ENCODE measurements at places on chromosomes 12 and 14.

- no peak for DNase-seq
These were observed 37.8 kb upstream of the PTPRQ start for GRCh38 chr12:80406253-80406652.

DNA sequence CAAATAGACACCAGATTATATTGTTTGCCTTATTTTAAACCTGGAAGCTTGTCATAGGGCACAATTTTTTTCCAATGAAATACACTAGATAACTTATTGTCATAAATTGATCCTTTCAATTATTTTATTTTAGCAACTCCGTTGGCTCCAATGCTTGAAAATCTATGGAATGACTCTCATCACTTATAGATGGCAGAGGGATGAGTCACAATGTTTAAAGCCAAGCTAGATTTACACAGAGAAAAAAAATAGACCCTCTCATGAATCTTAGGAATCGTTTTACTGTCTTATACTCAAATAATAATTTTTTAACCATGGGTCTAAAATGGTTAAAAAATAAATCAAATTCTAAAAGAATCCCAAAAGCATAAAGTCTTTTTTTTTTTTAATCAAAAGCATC is 1276.6 kb upstream of the FLRT2 start:
- no peak for DNase-seq

GRCh38 chr12:47811581-47812484 is 7.9 kb downstream of the HDAC7 start:
- DNase-seq = no peak

- DNase-seq = no peak
These were observed 125.3 kb upstream of the ATF7IP start for GRCh38 chr12:14239935-14240872.

- no peak for DNase-seq
These were observed 577 bp downstream of the ATG101 start for GRCh38 chr12:52070185-52070925.

GRCh38 chr14:54709444-54709843 is 142.5 kb downstream of the SAMD4A start:
- no peak for DNase-seq

DNA sequence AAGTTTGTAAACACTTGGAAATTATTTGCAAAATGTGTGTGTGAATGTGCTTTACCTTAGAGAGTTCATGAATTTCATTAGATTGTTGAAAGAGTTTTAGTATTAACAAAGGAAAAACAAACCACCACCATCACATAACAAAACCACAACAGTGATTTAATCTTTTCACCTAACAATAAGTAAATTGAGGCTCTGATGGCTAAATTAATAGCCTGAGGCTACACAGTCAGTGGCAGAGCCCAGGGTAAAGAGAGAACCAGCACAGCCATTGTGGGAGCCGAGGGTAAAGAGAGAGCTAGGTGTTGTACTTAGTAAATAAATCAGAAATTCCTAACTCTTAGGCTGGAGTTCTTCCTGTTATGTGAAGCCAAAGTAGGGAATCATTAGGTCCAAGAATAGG is 51.2 kb upstream of the CAPRIN2 start:
- no peak for DNase-seq

Measured in SK-N-MC (cell line).